ENCODE measurements at places on chromosomes 13 and 19. TPM values are rescaled to one million over a fixed set of nuclear protein-coding genes. Genes with fewer than 3 reads are reported as not detected.

- no peaks in the 10 kb centered on the region for H3K27me3 ChIP-seq
- H3K27ac ChIP-seq, result no peak overlapping the region
- no peak for DNase-seq
- H3K4me1 ChIP-seq, result no peaks in the 10 kb centered on the region
Measured at GRCh38 chr13:51687947-51688714, 103.9 kb downstream of the WDFY2 start.

- H3K4me1 ChIP-seq, result no peaks in the 10 kb centered on the region
- no peaks in the 10 kb centered on the region for H3K36me3 ChIP-seq
- no peaks in the 10 kb centered on the region for H3K27me3 ChIP-seq
Measured at GRCh38 chr13:38394777-38395496, 45.3 kb downstream of the UFM1 start.

TMC4 gene
- 1.2 TPM for total RNA-seq

DNA sequence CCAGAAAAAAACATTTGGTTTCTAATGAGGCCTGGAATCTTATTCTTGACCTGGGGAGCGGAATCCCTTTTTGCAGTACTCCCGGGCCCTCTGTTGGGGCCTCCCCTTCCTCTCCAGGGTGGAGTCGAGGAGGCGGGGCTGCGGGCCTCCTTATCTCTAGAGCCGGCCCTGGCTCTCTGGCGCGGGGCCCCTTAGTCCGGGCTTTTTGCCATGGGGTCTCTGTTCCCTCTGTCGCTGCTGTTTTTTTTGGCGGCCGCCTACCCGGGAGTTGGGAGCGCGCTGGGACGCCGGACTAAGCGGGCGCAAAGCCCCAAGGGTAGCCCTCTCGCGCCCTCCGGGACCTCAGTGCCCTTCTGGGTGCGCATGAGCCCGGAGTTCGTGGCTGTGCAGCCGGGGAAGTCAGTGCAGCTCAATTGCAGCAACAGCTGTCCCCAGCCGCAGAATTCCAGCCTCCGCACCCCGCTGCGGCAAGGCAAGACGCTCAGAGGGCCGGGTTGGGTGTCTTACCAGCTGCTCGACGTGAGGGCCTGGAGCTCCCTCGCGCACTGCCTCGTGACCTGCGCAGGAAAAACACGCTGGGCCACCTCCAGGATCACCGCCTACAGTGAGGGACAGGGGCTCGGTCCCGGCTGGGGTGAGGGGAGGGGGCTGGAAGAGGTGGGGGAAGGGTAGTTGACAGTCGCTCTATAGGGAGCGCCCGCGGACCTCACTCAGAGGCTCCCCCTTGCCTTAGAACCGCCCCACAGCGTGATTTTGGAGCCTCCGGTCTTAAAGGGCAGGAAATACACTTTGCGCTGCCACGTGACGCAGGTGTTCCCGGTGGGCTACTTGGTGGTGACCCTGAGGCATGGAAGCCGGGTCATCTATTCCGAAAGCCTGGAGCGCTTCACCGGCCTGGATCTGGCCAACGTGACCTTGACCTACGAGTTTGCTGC lies at the start of gene ICAM4:
TSS of gene ICAM4 (plus strand) at position 153 of the 935 bp plus-strand sequence. CDS start at position 211, 58 bp downstream.
- DNase-seq, result peak; percentile 62
- H3K4me1 ChIP-seq, result peaks cover 53% of the 10 kb centered on the region
- no peaks in the 10 kb centered on the region for H3K36me3 ChIP-seq
- peaks cover 37% of the 10 kb centered on the region for H3K27me3 ChIP-seq

DNA sequence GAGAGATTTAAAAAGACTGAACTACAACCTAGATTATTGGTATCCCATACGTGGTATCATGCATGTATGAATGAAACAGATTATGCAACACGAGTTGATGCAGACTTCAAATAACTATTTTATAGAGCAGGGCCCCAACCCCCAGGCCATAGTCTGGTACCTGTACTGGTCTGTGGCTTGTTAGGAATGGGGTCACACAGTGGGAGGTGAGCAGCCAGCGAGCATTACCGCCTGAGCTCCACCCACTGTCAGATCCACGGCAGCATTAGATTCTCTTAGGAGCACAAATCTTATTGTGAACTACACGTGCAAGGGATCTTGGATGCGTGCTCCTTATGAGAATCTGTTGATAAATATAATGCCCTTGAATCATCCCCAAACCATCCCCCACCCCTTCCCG lies 320.2 kb downstream of the TBC1D4 start:
- DNase-seq, result no peak
- no peaks in the 10 kb centered on the region for H3K36me3 ChIP-seq
- no peaks in the 10 kb centered on the region for H3K4me1 ChIP-seq

DNA sequence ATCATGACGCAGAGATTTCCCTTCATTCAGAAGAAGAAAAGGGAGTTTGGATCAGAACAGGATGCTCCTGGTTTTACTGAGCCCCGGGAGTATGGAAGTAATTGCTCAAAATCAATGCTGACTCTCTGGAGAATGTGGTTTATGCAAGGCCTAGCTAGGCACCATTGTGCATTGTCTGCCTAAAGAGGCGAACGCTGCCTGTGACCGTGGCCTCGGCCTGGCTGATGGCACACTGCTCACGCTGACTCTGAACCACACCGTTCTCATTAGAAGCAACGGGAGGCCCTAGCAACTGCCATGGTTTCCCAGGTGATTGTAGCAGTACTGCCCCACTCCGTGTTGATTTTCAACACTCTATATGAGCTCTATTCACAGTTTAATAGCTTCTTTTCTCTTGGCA lies 41.7 kb upstream of the UBL3 start:
- H3K4me3 ChIP-seq, result no peak overlapping the region
- H3K27ac ChIP-seq, result no peak overlapping the region
- no peak for DNase-seq
- H3K27me3 ChIP-seq, result no peaks in the 10 kb centered on the region

- H3K27me3 ChIP-seq, result no peaks in the 10 kb centered on the region
- peak overlapping the region; percentile 7 for H3K4me3 ChIP-seq
- DNase-seq, result peak; percentile 97
- H3K27ac ChIP-seq, result peak overlapping the region; percentile 74
- H3K36me3 ChIP-seq, result no peaks in the 10 kb centered on the region
Measured at GRCh38 chr19:17107546-17108452, 32.2 kb downstream of the MYO9B start.

- H3K4me1 ChIP-seq, result peaks cover 9% of the 10 kb centered on the region
- H3K27ac ChIP-seq, result no peak overlapping the region
- no peak for DNase-seq
- H3K27me3 ChIP-seq, result no peaks in the 10 kb centered on the region
Measured at GRCh38 chr13:27632648-27633047, 11.0 kb downstream of the POLR1D start.

- H3K4me1 ChIP-seq, result peaks cover 8% of the 10 kb centered on the region
- H3K36me3 ChIP-seq, result no peaks in the 10 kb centered on the region
- no peaks in the 10 kb centered on the region for H3K27me3 ChIP-seq
Measured at GRCh38 chr19:53157626-53158025, 1.2 kb downstream of the ZNF347 start.

RPL28 gene
- 1,397 TPM for total RNA-seq

DNA sequence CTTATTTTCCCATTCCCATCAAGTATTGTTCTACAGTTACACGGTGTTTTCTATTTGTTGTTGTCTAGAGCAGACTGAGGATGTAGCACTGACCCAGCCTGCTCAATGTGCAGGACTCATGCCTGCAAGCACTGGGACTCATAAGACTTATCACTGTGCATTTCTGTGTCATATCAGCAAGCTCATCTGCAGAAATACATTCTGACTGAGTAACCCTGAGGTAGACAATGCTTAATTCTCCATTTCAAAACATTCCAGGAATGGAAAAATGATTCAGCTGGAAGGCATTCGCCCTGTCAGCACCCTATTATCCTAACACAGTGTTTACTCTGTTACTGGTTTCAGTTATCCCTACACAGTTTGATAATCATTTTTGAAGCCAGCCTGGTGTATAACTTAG lies 2506.4 kb downstream of the PCDH9 start:
- no peak overlapping the region for H3K27ac ChIP-seq
- no peaks in the 10 kb centered on the region for H3K36me3 ChIP-seq
- no peaks in the 10 kb centered on the region for H3K27me3 ChIP-seq
- no peak for DNase-seq

UQCRFS1 gene
- 48.6 TPM for total RNA-seq

- H3K4me3 ChIP-seq, result no peak overlapping the region
- no peak for DNase-seq
- H3K27me3 ChIP-seq, result no peaks in the 10 kb centered on the region
- no peaks in the 10 kb centered on the region for H3K36me3 ChIP-seq
- H3K27ac ChIP-seq, result no peak overlapping the region
Measured at GRCh38 chr13:50509167-50509566, 334.3 kb downstream of the DLEU7 start.

DNA sequence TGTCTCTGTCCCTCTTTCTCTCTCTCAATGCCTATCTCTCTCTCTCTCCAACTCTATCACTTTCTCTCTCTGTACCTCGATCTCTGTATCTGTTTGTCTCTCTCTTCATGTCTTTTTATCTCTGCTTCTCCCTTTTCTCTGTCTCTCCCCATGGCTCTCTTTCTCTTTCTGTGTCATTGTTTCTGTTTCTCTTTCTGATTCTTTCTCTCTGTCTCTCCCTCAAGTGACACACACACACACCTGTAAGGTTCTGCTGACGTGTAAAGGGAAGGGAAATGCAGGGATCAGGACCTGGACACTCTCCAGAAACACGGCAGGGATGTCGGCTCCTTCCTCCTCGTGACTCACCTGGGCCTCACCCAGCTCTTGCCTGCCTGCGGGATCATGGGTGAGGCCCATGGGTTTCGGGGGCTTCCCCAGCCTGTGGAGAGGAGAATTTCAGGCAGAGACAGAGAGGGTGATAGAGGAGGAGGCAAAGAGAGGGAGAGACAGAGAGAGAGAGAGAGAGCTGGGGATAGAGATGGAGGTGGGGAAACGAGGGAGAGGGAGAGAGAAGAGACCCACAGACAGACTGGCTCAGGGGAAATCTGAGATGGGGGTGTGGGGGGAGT lies 5.4 kb upstream of the PLAUR start:
- DNase-seq, result no peak
- no peaks in the 10 kb centered on the region for H3K27me3 ChIP-seq
- no peaks in the 10 kb centered on the region for H3K36me3 ChIP-seq
- H3K27ac ChIP-seq, result no peak overlapping the region

GPR18 gene
- not detected for total RNA-seq

PTPRH gene
- total RNA-seq, result 71.2 TPM

SELENOV gene
- not detected for total RNA-seq

DNA sequence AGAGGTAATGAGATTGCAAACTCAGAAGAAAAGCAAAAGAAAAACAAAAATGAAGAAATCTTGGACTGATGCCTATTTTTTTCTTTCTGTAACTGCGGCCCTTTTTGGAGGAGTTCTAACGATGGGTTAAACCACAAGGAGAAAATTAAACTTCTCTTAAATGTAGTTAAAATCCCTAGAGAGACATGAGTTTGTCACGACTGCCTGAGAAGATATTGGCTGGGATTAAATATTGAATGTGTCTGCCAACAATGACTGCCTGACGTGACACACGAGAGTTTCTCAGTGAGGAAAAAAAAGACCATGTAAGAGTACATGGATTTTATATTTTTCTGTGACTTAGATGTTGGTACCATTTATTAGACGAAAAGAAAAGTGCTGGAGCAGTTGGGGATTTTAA lies 1013.4 kb downstream of the PCDH9 start:
- H3K27ac ChIP-seq, result no peak overlapping the region
- no peaks in the 10 kb centered on the region for H3K36me3 ChIP-seq
- no peak overlapping the region for H3K4me3 ChIP-seq
- no peak for DNase-seq
- H3K4me1 ChIP-seq, result no peaks in the 10 kb centered on the region

- peak; percentile 44 for DNase-seq
- peaks cover 8% of the 10 kb centered on the region for H3K4me1 ChIP-seq
- no peak overlapping the region for H3K27ac ChIP-seq
- no peaks in the 10 kb centered on the region for H3K36me3 ChIP-seq
Measured at GRCh38 chr19:46000491-46001246, 5.4 kb downstream of the CCDC61 start.

DNA sequence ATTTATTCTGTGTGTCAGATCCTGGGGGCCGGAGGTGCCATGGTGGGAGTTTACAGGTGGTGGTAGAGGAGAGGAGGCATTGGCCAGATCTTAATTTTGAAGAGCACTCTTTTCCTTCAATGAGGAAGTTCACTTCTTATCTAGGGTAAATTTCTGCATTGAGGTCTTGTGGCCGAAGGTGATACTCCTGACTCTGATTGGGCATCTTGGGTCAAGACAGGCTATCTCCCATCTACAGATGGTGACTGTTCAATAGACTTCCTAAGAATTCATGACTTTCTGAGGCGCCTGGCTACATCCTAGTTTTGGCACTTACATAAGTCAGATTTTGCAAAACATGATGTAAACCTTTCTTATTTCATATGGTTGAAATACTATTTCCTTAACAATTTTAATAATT lies 135.2 kb downstream of the SUCLA2 start:
- H3K4me3 ChIP-seq, result no peak overlapping the region
- H3K27ac ChIP-seq, result no peak overlapping the region
- DNase-seq, result no peak
- H3K27me3 ChIP-seq, result no peaks in the 10 kb centered on the region
- H3K4me1 ChIP-seq, result no peaks in the 10 kb centered on the region

- no peak for DNase-seq
- H3K4me1 ChIP-seq, result no peaks in the 10 kb centered on the region
- no peaks in the 10 kb centered on the region for H3K36me3 ChIP-seq
- peaks cover 30% of the 10 kb centered on the region for H3K27me3 ChIP-seq
Measured at GRCh38 chr13:112441779-112442310, 65.7 kb downstream of the SPACA7 start.

FAM124A gene
- total RNA-seq, result 3.6 TPM

DNA sequence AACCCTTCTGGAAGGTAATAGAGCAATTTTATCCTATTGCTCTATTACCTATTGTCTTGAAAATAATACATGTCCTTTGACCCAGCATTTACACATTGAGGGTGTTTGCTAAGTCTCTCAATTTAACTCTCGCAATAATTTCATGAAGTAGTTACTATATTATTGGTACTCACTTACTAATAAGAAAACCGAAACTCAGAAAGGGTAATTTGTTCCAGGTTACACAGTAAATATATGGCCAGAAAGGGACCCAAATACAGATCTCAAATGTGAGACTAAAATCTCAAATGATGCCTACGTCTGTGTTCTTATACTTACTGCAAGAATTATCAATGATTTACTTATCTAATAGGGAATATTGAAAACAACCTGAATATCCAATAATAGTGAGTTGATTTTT lies 29.7 kb upstream of the FAM216B start:
- H3K4me3 ChIP-seq, result no peak overlapping the region
- no peak overlapping the region for H3K27ac ChIP-seq
- no peaks in the 10 kb centered on the region for H3K4me1 ChIP-seq
- H3K27me3 ChIP-seq, result no peaks in the 10 kb centered on the region
- H3K36me3 ChIP-seq, result no peaks in the 10 kb centered on the region
- no peak for DNase-seq

- peak overlapping the region; percentile 93 for H3K27ac ChIP-seq
- H3K4me1 ChIP-seq, result peaks cover 24% of the 10 kb centered on the region
- H3K27me3 ChIP-seq, result no peaks in the 10 kb centered on the region
- peak overlapping the region; percentile 99 for H3K4me3 ChIP-seq
- H3K36me3 ChIP-seq, result peaks cover 40% of the 10 kb centered on the region
- peak; percentile 84 for DNase-seq
Measured at GRCh38 chr19:49497047-49497788, 984 bp downstream of the RPS11 start.

CGB3 gene
- not detected for total RNA-seq

- no peaks in the 10 kb centered on the region for H3K27me3 ChIP-seq
- H3K4me1 ChIP-seq, result no peaks in the 10 kb centered on the region
- H3K36me3 ChIP-seq, result no peaks in the 10 kb centered on the region
- no peak overlapping the region for H3K4me3 ChIP-seq
- no peak overlapping the region for H3K27ac ChIP-seq
Measured at GRCh38 chr19:8221161-8221560, 12.0 kb downstream of the CERS4 start.

GRCh38 chr13:113483081-113483480 lies 7.4 kb downstream of the DCUN1D2 start:
- no peak for DNase-seq
- H3K27me3 ChIP-seq, result no peaks in the 10 kb centered on the region
- no peak overlapping the region for H3K27ac ChIP-seq
- no peak overlapping the region for H3K4me3 ChIP-seq
- H3K4me1 ChIP-seq, result no peaks in the 10 kb centered on the region

HCST gene
- 3.1 TPM for total RNA-seq

All from adrenal gland (tissue), 19 donors.